ENCODE measurements at places on chromosomes 1 and 21. TPM values are rescaled to one million over a fixed set of nuclear protein-coding genes. Genes with fewer than 3 reads are reported as not detected.
A peak's percentile ranks its signal among the peaks of the same experiment; 100 is the strongest.

- peak; percentile 93 for DNase-seq
Observed at GRCh38 chr1:36156329-36157114, 562 bp downstream of the MAP7D1 start.

DNA sequence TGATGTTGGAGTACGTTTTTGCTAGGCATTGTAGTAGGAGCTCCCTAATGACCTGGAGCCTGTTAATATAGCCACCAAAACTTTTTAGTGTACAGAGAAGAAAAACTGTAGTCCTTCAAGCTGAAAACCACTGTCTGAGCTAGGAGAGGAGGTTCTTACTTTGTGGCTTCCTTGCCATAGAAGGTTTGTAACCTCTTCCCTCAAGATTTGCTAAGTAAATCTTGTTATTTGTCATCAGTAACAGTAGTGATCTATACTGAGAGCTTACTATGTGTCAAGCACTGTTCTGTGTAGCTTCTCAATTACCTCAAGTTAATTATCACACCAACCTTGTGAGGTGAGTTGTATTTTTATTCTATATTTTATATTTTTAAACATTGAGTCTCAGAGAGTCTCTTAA, 21.2 kb upstream of the LRRC8C start:
- no peak for DNase-seq

DNA sequence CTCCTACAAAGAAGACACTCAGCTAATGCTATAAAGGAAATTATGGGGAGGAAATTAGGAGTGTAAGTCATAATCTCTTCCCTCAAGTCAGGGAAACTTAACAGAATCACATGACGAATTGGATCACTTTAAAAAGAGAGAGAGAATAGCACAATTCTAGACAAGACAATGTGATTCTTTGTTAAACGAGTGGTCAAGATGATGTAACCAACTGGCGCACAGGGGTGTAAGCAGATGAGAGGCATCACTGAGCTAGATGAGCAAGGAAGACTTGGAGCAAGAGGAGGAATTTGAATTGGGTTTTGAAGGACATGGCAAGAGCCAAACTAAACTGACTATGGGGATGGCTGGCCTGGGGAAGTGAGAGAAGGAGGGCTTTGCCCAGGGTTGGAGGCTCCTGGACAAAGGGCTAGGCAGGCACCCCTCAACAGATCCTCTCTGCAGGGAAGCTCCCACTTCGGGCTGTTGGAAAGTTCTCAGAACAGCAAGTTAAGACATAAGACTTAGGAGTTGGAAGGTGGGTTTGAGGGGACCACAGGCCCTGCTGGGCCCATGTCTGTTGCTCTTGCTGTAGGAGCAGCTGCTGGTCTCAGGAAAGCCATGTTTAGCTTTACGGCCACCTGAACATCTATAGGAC, 123.9 kb upstream of the GRIK3 start:
- no peak for DNase-seq

DNA sequence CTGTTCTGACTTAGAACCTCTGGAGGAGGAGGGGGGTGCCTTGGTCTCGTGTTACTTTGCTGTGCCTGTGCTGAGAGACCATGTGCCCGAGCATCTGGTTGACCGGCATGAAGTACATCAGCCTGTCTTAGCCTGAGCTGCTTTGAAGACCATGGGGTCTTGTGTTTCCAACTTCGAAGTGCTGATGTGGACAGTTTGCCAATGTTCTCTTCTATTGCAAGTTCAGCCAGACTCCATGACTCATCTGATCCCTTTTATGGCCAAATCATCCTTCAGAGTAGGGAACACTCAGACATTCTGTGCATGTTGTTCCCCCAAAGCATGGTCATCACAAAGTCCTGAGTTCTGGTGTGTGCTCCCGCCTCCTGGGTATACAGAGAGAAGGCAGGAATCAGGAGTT, 6.0 kb upstream of the PLA2G2C start:
- no peak for DNase-seq

The EVI5 gene
- 27.2 TPM for total RNA-seq

GRCh38 chr1:1349256-1350012, at the start of gene DVL1:
Gene DVL1 (minus strand): TSS chr1:1349418. CDS start chr1:1349065, 353 bp downstream.
- peak; percentile 95 for DNase-seq

- no peak for DNase-seq
Observed at GRCh38 chr21:36636016-36636415, 62.9 kb upstream of the SIM2 start.

- DNase-seq: peak; percentile 69
Observed at GRCh38 chr1:21823206-21823979, 11.3 kb downstream of the LDLRAD2 start.

The OPTC gene
- not detected for total RNA-seq

The C1orf167 gene
- total RNA-seq: 0.86 TPM

- no peak for DNase-seq
Observed at GRCh38 chr21:33985117-33986050, 69.8 kb upstream of the ATP5PO start.

- DNase-seq: no peak
Observed at GRCh38 chr1:100313382-100313781, 38.9 kb upstream of the CDC14A start.

The S100A9 gene
- total RNA-seq: 961 TPM

The TPRG1L gene
- total RNA-seq: 29.9 TPM

The RGL1 gene
- 112 TPM for total RNA-seq

The THEM5 gene
- total RNA-seq: not detected

- no peak for DNase-seq
Observed at GRCh38 chr1:50271968-50272578, 151.2 kb downstream of the DMRTA2 start.

- peak; percentile 77 for DNase-seq
Observed at GRCh38 chr1:45205011-45205909, 1.1 kb downstream of the ZSWIM5 start.

DNA sequence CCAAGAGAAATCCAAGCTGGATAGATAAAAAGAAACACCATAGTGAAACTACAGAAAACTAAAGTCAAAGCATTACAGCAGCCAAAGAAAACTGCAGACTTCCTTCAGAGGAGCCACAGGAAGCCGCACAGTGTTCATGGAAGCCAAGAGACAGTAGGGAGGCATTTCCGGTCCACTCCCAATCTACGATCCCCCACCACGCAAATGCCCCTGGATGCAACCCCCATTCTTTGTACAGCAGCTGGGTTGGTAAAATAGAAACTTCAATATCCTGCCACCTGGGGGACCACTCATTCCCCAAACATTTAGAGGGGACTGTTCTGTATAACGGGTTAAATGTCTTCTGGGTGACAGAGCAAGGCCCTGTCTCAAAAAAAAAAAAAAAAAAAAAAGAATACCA, 43.9 kb upstream of the TSPEAR start:
- no peak for DNase-seq

The NEXN gene
- 6.3 TPM for total RNA-seq

The DPH5 gene
- total RNA-seq: 19.3 TPM

- DNase-seq: peak; percentile 94
Observed at GRCh38 chr21:25733859-25734653, 648 bp downstream of the ATP5PF start.

GRCh38 chr1:169707912-169708604, 3.4 kb downstream of the SELL start:
- DNase-seq: no peak

DNA sequence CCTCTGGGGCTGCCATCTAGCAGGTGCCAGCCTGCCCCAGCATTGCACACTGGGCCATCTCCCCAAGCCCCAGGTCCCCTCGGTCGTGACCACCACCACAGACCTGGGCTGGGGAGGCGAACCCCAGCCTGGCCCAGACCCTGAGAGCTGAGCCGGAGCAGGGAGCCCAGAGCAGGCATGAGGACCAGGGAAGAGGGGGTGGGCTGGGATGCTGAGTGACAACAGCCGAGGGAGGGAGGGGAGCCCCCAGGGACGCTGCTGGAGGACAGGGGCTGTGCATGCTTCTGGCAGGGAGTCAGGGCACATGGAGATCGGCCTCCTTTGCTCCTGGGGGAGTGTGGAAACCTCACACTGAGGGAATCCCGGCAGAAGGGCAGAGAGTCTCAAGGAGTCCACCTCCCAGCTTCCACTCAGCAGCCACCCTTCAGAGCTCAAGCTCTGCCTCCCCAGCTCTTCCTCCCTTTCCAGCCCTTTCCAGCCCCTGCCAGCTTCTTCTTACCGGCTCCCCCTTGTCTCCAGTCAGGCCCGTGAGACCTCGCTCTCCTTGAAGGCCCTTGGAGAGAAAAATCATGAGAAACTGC, 23.7 kb upstream of the PEF1 start:
- DNase-seq: no peak

The CNN3 gene
- total RNA-seq: 83.8 TPM

DNA sequence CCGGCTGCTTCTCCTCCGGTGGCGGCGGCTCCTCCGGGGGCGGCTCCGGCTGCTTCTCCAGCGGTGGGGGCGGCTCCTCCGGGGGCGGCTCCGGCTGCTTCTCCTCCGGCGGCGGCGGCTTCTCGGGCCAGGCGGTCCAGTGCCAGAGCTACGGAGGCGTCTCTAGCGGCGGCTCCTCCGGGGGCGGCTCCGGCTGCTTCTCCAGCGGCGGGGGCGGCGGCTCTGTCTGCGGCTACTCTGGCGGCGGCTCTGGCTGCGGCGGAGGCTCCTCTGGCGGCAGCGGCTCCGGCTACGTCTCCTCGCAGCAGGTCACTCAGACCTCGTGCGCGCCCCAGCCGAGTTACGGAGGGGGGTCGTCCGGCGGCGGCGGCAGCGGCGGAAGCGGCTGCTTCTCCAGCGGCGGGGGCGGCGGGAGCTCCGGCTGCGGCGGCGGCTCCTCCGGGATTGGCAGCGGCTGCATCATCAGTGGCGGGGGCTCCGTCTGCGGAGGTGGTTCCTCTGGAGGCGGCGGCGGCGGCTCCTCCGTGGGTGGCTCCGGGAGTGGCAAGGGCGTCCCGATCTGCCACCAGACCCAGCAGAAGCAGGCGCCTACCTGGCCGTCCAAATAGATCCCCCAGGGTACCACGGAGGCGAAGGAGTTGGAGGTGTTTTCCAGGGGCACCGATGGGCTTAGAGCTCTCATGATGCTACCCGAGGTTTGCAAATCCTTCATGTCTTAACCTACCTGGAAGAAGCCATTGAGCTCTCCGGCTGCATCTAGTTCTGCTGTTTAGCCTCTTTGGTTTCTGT, 2.0 kb downstream of the LORICRIN start:
- peak; percentile 75 for DNase-seq

The OR6K3 gene
- total RNA-seq: not detected

GRCh38 chr1:171420810-171421209, 64.5 kb upstream of the PRRC2C start:
- no peak for DNase-seq

GRCh38 chr1:38701088-38701487, 158.5 kb downstream of the RRAGC start:
- DNase-seq: no peak

DNA sequence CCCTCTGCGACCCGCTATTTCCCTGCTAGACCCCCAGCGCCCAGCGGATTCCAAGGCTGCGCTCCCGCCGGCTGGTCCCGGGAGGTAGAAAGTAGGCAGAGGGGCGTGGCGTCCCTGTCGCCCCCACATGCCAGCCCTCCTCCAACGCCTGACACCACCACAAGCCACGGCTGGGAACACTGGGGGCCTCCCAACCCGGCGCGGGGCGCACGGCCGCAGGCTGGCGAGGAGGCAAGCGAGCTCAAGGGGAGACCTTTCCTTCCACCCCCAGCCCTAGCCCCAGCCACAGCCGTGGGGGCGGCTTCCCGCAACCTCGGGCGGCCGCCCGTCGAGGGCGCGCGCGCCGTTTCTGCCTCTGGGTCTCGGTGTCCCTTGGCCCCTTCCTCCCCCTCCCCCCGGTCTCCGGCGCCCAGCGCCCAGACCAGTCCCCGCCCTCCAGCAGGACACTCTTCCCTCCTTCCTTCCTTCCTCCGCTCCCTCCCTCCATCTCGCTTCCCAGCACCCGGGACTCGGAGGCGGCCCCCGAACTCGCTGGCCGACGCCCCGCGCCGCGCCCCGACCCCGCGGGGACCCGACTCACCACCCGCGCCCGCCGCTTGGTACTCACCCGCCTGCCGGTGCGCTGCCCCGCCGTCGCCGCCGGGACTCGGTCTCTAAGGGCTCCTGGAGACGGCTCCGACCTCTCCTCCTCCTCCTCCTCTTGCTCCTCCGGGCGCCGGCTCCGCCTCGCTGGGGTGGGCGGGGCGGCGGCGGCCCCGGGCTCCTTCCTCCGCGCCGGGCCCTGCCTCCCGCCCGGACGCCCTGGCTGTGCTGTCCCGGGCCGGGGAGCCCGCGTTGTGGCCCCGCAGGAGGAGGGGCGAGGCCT, at the start of gene GNG12:
Gene GNG12, minus strand, starts transcription at position 731 of the 865 bp plus-strand sequence. CDS start 125,781 bp downstream, outside the sequence.
- DNase-seq: peak; percentile 82

DNA sequence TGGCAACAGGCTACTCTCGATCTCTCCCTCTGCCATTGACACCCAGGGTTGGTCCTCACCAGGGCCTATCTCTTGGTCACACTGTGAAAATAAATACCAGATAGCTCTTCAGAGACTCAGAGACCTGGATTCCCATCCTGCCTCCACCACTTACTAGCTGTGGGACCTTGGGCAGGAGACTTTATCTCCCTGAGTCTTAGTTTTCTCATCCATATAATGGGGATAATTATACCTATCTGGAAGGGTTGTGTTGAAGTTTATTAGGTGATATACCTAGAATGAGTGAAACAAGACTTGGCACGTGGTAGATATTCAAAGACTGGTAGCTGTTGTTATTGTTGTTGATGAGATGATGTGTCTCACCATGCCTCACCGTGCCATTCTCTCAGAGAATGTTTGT, 7.4 kb downstream of the DMBX1 start:
- DNase-seq: no peak

The SIK1 gene
- total RNA-seq: 23.0 TPM

GRCh38 chr1:184622136-184622823, 132.4 kb downstream of the EDEM3 start:
- no peak for DNase-seq

GRCh38 chr21:29989634-29990234, 49.9 kb upstream of the GRIK1 start:
- no peak for DNase-seq

- DNase-seq: no peak
Observed at GRCh38 chr1:118290571-118290970, 105.5 kb upstream of the SPAG17 start.

DNA sequence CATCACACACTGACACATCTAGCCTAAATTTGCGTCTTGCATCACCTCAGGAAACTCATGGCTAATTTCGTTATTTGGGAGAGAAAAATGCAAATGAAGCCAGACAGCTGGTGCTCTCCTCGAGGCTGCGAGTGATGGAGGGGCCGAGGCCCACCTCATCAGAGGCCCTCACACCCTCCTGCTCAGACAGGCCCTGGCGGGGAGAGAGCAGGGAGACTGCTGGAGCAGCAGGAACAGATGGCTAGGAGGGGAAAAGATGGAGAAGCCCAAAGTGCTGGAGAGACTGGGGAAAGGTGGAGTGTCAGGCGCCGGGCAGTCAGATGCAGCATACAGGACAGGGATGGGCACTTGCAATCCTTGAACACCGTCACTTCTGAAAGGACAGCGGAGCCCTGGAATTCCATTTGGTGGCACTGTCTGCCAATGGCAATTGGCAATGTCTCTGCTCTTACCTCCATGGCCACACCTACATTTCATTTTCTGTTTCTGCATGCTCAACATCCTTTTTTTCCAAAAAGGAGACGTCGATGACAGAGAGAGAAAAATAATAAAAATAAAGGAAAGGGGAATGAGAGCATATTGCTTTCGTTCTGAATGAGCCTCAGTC, 286.2 kb downstream of the SPATA17 start:
- no peak for DNase-seq
